Stimulated activated CD8-positive, alpha-beta memory T cell treated with anti-CD3 and anti-CD28 coated beads, Interleukin-7, amount 100 ng/mL, for 48 hours (primary cell): ENCODE measurements at places on chromosomes 1 and 21.

- DNase-seq: no peak
Observed at GRCh38 chr1:55828044-55828443, 612.9 kb upstream of the USP24 start.

DNA sequence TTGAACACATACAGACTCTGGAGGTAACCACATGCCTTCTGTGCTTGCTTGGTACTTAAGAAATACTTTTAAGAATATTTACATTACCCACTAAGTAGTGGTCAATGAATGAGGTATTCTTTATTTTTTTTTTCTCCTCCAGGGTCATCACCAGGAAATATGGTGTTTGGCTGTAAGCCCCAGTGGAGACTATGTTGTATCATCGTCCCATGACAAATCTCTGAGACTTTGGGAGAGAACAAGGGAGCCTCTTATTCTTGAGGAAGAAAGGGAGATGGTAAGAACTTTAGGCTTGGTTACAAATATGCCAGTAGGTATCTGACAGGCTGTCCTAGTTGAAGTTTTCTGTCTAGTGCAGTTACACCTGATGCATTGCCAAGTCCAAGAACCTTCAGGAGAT is 22.8 kb downstream of the WDR3 start:
- DNase-seq: no peak

- no peak for DNase-seq
Observed at GRCh38 chr1:107829036-107829770, 135.8 kb downstream of the VAV3 start.

- DNase-seq: no peak
Observed at GRCh38 chr1:8956461-8957349, 11.0 kb downstream of the CA6 start.

GRCh38 chr21:31502537-31503143 is 156.9 kb upstream of the SOD1 start:
- no peak for DNase-seq

- DNase-seq: no peak
Observed at GRCh38 chr1:100277866-100278265, 11.8 kb downstream of the RTCA start.

- no peak for DNase-seq
Observed at GRCh38 chr1:179952186-179952585, 2.4 kb upstream of the CEP350 start.
